ENCODE measurements at places on chromosomes 1 and 21. TPM values are rescaled to one million over a fixed set of nuclear protein-coding genes. Genes with fewer than 3 reads are reported as not detected.

Gene CFAP57
- not detected for total RNA-seq

Gene CR1
- 23.9 TPM for total RNA-seq

Gene DCDC2B
- not detected for total RNA-seq

Gene MANEAL
- total RNA-seq, result 3.5 TPM

Gene SPOCD1
- 0.80 TPM for total RNA-seq

Gene LAX1
- total RNA-seq, result 3.3 TPM

GRCh38 chr1:64850846-64851245 lies 106.0 kb downstream of the RAVER2 start:
- no peak for DNase-seq

DNA sequence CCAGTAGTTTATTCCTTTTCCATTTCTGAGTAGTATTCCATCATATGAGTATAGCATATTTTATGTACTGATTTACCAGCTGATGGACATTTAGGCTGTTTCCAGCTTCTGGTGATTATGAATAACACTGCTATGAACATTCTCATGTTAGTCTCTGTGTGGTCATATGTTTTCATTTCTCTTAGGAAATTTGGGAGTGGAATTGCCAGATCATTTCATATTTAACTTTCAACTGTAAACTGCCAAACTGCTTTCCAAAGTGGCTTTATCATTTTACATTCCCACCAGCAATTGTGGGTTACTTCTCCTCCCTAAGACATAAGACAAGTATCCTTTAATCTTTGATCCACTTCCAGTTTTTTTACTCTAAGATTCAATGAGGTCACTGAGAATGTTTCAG lies 85.7 kb upstream of the RALGPS2 start:
- DNase-seq, result no peak

DNA sequence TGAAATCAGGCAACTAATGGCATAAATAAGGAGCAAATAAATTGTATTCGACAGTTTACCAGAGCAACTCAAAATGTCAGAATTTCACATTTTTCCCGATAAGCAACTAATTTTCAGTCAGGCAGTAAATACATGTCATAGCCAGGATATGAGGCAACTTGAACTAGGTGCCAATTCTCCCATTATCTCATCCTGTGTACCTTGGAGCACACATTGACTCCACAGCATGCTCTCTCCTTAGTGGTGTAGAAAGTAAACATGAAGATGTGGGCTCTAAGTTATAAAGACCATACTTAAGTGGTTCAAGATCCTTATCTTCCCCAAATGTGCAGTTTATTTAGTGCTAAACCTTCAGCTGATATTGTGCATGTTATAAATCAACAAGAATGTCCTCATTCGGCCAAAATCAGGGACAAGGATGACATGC lies 197.8 kb downstream of the VAV3 start:
- no peak for DNase-seq

GRCh38 chr21:45132841-45133573 lies 58.6 kb downstream of the ADARB1 start:
- DNase-seq, result no peak

GRCh38 chr1:233079574-233079973 lies 129.2 kb downstream of the NTPCR start:
- no peak for DNase-seq

GRCh38 chr1:44421446-44421884 lies 16.4 kb downstream of the RNF220 start:
- no peak for DNase-seq

GRCh38 chr1:228367798-228368791 lies 38.5 kb downstream of the TRIM11 start:
- DNase-seq, result no peak

GRCh38 chr1:210328746-210329503 lies at the start of gene HHAT:
Gene HHAT, plus strand, starts transcription at chr1:210328902. Its CDS starts 20,074 bp downstream, at chr1:210348976.
- DNase-seq, result peak; percentile 88

DNA sequence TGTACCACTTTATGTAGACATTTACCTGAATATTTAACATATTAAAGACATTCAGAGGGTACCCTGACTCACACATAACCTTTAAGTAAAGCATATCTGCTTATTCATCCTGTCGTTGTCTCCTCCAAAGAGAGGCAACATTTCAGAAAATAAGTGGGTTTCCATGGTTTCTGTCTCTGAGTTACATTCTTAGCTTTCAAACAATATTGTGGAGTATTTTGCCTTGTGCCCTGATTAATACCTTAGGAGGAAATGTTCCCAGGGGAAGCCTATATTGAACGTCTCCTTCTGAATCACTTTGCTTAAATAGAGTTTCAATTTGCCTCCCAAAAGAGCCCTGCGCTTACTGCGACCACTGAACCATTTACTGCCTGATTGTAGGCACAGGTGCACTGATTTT lies 26.1 kb downstream of the PALMD start:
- no peak for DNase-seq

GRCh38 chr1:35554266-35555211 lies 2.7 kb downstream of the KIAA0319L start:
- no peak for DNase-seq

DNA sequence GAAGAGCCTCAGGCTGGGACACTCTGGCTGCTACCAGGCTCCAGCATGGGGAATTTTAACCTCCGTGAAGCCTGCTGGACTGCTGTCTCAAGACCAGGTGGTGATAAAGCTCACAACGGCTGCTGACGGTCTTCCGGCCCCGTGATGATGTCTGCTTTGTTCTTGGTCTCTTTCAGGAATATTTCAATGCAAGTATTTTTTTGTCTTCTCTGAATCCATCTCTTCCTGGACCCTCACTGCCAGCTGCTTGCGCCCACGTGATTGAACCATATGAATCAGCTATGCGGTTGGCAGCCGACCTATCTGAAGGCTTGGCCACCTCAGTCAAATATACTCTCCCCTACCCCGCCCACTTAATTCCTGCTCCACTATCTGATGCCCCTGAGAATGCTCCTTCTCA lies 14.6 kb upstream of the SLC6A17 start:
- DNase-seq, result no peak

- DNase-seq, result no peak
Measured at GRCh38 chr1:77096496-77097255, 122.6 kb downstream of the PIGK start.

GRCh38 chr1:110200666-110201065 lies 9.4 kb upstream of the KCNC4 start:
- no peak for DNase-seq

DNA sequence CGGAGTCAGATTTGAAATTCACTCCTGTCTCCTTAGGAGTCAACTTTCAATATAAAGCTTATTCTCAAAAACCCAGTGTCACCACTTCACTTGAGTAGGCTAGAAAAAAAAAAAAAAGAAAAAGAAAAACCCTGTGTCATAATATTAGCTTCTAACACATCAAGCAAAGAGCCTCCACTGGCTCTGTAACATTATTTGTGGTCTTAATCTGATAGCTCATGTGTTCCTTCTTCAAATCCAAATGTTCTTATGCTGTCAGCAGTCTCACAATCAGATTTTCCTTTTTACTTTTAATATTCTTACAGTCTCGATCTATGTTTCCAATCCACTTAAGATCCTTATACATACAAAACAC lies 26.1 kb upstream of the PSMG1 start:
- DNase-seq, result no peak

DNA sequence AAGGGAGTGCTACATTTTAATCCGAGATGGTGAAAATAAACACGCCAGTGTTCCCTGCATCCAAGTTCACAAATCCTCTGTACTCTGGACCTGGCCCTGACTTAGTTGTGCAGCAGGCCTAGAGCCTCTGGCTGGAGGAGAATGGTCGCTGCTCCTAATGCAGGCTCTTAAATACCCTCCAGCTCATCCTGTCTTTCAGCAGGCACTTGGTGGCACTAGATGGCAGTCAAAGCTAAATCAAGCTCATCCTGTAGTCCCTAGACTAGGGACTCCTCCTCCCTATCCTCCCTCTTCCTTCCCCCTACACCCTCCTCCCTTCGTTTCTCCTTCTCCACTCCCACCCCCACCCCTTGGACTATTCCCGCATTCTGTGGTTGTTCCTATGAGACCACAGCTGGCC lies 41.6 kb upstream of the MTR start:
- no peak for DNase-seq

DNA sequence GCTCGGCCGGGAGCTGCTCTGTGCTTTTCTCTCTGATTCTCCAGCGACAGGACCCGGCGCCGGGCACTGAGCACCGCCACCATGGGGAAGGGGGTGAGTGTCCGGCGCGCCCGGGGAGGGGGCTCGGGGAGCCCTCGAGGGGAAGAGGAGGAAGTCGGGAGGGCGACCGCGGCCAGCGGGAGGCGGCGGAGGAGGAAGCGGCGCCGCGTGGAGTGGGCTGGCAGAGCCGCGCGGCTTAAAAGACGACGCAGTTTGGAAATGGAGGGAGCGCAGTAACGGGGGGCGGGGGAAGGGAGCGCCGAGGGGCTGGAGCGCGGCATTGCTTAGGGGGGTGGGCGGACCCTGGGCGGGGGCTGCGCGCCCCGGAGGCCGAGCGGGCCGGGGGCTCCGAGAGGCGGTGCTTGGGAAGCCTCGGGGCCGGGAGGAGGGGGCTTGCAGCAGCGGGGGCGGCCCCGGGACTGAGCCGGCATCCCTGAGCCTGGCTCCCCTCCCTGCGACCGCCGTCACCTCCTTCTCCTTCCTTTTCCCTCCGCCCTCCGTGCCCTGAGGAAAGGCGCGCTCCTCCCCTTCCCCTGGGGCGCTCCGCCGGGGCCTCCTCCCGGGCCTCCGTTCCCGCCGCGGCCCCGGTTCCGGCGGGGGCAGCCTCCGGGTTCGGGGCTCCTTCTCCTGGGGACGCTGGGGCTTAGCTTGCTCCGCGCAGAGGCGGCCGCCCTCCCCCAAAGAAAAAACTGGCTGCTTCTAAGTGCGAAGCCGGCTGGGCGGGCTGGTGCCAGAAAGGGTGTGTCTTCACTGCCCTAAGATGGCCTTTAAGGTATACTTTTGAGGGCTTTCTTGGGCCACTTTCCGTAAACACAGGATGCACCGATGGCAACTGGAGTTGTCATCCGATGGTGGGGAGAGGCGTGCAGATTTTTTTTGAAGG lies 648 bp downstream of the ATP1A1 start:
- DNase-seq, result peak; percentile 79

DNA sequence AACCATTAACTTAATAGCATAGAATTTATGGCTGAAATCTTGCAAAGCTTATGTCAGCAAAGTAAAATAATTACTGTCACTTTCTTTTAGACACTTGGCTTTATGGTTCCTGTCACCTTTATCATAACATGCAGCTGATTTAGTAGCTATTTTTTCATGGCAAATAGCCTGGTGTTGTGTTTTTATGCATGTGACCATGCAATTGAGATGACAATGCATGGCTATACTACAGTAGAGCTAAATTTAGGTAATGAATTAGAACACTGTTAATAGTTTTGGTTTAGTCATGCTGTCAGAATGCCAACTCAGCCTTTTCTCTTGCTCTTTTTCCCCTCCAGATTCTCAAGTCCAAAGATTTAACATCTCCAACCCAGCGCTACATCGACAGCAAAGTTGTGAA lies 88.6 kb downstream of the TGFB2 start:
- DNase-seq, result no peak

- no peak for DNase-seq
Measured at GRCh38 chr1:223551610-223552009, 113.9 kb downstream of the CAPN8 start.

GRCh38 chr1:69743146-69743545 lies 175.4 kb downstream of the LRRC7 start:
- no peak for DNase-seq

- DNase-seq, result no peak
Measured at GRCh38 chr1:201011616-201012015, 11.9 kb downstream of the KIF21B start.

- no peak for DNase-seq
Measured at GRCh38 chr1:30693822-30694221, 29.6 kb downstream of the MATN1 start.

Data from Peyer's patch (tissue), 4 donors.